ENCODE measurements at places on chromosomes 4 and X.
A peak's percentile ranks its signal among the peaks of the same experiment; 100 is the strongest.

DNA sequence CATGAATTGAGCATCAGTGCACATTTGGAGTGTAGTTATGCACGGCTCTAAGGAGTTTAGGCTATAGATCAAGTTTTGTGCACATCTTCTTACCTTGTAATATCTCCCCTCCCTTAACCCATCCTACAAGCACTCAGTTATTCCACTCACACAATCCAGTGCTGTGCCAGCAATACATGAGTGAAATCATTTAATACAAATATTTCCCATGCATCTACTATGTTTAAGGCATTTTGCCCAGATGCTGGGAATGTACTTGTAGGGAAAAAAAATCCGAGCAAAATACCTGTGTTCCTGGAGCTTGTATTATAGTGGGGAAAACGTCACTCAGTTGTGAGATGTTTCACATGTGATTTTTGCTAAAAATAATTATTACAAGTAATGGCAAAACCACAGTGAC, 191.6 kb upstream of the LDB2 start:
- DNase-seq = no peak

GRCh38 chrX:9873952-9874351, 87.7 kb downstream of the SHROOM2 start:
- peak; percentile 18 for DNase-seq

DNA sequence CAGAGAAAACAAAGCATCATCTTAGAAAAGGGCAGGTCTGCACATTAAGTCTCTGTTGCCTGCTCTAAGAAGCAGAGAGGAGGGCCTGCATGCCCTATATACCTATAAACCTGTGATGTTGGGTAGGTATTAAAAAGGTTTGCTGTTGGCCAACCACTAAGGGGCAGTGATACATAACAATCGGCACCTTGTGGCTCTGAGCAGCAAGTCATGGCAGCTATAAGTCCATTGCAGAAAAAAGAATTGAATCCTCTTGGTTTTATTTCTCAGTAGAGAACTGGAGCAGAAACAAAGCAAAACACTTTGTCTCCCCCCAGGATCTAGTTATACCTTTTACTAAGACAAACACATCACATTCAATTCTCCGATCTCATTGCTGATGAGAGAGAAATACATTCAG, 1364.4 kb downstream of the STIM2 start:
- no peak for DNase-seq

- no peak for DNase-seq
Observed at GRCh38 chr4:752196-752861, 46.7 kb downstream of the PCGF3 start.

DNA sequence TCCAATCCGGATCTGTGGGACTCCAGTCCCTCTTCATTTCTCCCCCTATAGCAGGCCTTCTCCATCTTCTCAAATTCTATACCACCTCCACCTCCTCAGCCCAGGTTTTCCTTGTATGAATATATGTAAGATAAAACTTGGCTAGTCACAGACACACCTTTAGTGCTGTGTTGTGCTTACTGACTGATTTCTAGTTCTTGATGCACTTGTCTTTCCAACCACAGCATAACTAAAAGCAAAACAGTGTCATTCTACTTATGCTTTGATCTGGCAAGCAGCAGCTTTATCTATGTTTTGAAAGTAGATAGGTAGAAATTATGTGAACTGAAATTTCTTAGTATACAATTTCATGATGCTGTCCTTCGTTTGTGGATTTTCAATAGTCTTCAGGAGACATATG, 47.5 kb downstream of the CCNI start:
- no peak for DNase-seq

- DNase-seq = no peak
Observed at GRCh38 chrX:130084631-130085237, 25.6 kb downstream of the ELF4 start.

DNA sequence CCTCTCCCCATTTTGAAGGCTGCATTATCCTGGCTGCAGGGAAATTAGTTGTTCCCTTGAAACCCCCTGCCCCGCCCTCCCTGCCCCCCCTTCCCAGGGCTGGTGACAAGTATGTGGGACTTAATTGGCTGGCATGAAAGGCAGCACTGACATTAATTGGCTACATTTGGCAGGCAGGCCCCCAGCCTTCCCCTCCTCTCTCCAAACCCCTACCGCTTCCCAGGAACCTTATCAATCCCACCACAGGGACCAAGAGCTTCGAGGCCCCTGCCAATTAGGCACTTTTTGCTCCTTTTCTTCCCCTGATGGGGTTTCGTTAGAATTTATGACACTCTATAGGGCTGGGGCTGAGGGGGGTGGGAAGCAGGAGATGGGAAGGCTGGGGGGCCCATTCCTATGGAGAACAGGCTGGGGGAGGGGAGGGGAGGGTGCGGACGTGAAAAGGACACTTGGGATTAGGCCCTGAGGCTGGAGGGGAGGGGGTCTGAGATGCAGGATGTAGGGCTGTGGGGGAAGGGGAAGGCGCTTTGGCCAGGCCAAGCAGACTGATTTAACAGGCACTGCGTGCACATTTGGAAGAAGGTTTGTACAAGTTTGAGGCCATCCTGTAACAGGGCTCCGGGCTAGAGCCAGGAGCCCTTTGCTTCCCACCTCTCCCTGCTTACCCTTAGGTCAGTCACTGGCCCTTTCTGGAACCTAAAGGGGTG, 52.2 kb downstream of the EFNB1 start:
- no peak for DNase-seq

GRCh38 chr4:30258949-30259348, 461.2 kb upstream of the PCDH7 start:
- DNase-seq = no peak

- DNase-seq = no peak
Observed at GRCh38 chr4:120348521-120348920, 281.9 kb upstream of the MAD2L1 start.

DNA sequence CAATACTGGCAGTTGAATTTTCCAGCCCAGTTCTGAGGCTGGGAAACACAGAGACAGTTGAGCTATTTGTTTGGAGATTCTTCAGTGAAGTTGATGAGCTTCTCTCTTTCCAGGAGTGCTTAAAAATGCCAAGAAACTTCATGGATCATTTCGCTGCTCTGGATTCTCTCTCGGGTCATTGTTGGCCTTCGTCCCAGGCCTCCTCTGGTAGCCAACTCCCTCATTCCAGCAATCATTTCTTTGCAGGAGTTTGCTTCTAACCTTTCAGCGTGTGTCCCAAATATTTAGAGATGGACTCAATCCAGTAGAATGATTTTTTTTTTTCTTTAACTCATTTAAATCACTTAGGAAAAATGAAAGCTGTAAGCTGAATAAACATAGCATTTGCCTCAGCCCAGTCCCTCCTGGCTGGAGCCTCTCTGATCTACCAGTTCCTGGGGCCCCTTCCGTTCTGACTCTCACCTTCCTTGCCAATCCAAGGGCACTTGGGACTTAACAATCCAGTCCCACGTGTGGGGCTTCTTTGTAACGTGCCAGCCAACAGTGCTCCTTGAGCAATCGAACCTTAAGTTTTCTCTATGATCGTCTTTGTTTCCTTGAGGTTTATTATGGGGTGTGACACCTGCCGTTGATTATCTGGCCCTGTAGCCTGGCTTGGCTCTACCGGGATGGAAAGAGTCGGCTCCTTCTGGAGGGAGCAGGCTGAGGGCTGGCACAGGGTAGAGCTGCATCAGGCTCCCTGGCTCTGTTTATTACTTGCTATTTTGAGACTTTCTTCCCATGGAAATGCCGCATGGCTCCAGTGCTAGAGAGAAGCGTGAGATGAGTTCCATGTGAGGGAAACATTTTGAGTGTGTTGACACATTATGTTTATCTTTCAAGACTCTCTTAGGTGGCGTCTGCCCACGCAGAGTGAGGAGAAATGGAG, 80.4 kb upstream of the GPC4 start:
- DNase-seq = no peak

DNA sequence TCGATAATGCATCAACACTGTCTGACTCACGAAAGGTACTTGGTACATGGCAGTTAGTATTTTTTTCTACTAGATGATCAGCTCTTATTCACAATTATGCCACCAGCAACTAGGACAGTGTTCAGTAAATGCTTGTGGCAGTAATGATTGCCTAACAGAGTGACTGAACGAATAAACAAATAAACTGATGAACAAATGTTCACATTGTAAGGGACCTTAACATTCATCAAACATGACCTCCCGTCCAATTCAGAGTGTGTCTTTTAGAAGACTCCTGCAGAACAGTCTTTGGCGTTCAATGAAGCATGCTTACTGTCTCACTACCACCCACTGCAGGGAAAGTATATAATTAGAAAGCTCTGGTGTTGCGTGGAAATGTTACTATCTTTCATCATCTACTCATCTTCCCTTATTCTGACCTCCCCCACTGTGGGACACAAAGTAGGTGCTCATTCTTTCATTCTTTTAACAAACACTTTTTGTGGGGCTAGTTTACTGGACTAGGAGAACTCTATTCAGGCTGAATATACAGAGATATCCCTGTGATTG, 319.3 kb downstream of the RAB28 start:
- DNase-seq = no peak

DNA sequence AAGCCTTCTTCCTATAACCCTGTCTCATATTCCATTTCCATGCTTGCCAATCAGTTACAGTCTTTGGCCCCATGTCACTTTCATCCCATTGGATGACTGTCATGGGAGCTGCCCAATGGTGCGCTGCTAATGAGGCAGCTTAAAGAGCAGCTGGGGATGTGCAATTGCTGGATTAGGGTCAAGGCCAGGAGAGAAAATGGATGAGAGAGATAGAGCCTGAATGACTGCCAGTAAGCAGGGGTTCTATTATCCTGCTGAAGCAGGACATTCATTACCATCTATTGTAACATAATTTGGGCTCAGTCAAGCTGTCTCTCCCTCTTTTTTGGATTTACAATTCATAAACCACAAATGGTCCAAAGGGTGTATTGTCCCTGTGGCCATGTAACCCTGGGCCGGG, 909.0 kb downstream of the CENPC start:
- no peak for DNase-seq

Data from Panc1 (cell line).